ENCODE measurements at places on chromosomes 4 and X.

DNA sequence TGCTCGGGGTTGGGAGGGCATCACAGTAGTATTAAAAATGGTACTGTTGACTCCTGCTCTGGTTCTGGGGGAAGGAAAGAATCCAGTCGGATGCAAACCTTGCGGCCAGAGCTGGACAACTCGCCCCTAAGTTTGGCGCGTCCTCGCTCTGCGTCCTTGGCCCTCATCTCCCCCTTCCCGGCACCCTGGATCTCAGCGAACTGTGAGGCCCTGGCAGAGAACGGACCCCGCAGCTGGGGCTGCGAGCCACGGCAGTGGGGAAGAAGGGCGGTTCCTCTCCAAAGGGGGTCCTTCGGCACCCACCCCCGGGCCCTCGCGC lies 14.0 kb downstream of the ARHGEF6 start:
- DNase-seq = no peak

- no peak for DNase-seq
Observed at GRCh38 chrX:103356130-103356798, at the start of gene TCEAL9. TSS of gene TCEAL9 (plus strand) at chrX:103356506. CDS start at chrX:103357685, 1,179 bp downstream.

DNA sequence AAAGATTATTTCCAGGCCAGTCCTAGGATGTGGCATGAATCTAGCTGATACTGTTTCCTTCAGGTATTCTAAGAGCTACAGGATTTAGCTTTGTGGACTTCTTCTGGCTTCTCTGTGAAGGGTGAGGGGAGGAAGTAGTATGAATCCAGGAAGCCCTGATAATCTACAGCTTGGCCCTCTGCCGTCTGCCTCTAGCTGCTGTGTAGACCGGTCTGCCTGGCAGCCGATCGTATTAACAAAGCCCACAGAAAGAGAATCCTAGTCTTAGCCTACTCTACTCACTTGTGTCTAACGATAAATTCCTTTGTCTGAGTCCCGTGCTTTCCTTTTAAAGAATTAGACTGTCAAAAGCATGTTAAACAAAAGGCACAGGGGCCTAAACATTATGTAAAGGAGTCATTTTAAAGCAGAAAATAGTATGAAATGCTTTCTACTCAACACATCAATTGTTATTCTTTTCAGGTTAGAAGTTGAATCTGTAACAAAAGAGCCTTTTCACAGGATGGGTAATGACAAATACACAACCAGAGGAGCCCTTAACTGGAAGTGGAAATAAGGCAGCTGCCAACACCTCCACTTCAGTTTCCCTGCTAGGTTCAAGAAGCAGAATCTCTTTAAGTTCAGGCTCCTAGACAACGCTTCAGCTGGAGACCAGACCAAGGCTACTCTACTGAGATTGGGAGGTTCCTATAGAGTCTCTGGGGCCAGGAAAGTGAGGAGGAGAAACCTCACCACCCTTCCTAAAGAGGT lies 48.9 kb upstream of the UCP1 start:
- no peak for DNase-seq

- peak; percentile 42 for DNase-seq
Observed at GRCh38 chr4:145937971-145938611, 532 bp downstream of the ZNF827 start.

- DNase-seq = no peak
Observed at GRCh38 chr4:108148316-108148715, 20.4 kb downstream of the LEF1 start.

DNA sequence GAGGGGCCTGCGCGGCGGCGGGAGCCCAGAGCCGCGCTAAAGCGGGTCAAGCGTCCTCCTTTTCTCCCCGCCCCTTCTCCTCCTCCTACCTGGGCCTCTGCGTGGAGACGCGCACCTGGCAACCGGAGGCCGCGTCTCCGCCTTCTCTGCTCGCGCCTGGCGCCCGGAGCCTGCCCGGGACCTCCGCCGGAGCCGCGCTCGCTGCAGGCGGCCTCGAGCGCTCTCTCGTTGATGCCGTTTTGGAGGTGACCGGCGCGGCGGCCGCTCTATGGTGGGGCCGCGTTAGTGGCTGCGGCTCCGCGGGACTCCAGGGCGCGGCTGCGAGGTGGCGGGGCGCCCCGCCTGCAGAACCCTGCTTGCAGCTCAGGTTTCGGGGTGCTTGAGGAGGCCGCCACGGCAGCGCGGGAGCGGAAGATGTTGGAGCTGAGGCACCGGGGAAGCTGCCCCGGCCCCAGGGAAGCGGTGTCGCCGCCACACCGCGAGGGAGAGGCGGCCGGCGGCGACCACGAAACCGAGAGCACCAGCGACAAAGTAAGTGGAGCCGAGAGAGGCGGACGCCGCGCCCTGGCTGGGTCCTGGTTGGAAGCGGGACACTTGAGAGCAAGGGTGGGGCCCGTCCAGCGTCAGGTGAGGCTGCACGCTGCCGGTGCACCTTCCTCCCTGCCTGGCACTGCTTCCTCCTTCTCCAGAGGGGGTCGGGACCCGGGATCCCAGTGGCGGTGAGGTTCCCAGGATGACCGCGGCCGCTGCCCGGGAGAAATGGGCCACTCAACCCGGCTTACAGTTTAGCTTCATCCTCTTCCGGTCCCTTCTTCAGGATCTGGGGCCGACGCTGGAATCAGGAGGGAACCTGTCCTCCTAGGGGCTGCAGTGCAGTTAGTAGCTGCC lies at the start of gene CDS1:
CDS1 (plus strand) TSS at position 140 of the 888 bp plus-strand sequence; CDS start at position 415, 275 bp downstream.
- peak; percentile 3 for DNase-seq

GRCh38 chrX:2782171-2782570 lies 30.3 kb downstream of the XG start:
- DNase-seq = no peak

DNA sequence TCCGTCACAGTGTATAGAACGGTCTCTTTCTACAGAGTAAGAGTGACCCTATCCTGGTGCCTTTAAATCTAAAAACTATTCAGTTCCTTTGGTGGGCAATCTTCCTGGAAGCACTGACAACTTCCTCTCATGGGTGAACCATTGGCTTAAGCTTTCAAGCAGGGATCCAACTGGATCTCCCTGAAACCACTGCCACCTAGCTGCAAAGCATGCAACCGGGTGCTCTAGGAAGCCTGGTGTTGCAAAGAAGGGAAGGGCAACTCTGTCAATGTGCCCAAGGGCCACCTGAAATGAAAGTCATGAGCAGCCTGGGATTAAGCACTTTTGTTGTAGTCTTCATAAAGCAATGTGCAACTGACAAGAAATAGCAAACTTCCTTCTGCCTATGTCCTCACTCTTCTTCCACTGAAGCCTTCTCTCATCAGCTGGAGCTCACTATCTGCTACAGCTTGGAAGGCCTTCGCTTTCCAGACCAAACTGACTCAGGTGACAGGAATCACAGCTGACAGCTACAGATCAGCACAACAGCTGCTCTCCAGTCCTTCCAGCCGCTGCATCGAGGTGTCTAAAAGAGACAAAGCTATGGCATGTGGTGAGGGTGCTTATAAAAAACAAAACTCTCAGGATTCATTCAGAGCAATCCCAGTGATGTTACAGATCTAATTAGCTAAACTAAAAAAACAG lies 46.1 kb downstream of the SETD7 start:
- DNase-seq = no peak

DNA sequence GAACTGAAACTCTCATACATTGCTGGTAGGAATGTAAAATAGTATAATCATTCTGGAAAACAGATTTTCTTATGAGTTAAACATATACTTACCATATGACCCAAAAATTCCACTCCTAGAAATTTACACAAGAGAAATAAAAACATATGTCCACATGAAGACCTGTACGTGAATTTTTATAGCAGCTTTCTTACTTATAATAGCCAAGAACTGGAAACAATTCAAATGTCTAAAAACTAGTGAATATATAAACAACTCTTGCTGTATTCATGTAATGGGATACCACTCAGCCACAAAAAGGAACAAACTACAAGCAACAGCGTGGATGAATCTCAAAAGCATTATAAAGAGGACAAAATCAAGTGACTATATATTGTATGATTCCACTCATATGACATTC lies 27.5 kb downstream of the TMEM156 start:
- no peak for DNase-seq

- no peak for DNase-seq
Observed at GRCh38 chrX:54551801-54552200, 21.8 kb downstream of the GNL3L start.

- no peak for DNase-seq
Observed at GRCh38 chrX:9671998-9672397, 93.6 kb downstream of the GPR143 start.

GRCh38 chr4:145563293-145563985 lies 55.7 kb upstream of the MMAA start:
- no peak for DNase-seq

DNA sequence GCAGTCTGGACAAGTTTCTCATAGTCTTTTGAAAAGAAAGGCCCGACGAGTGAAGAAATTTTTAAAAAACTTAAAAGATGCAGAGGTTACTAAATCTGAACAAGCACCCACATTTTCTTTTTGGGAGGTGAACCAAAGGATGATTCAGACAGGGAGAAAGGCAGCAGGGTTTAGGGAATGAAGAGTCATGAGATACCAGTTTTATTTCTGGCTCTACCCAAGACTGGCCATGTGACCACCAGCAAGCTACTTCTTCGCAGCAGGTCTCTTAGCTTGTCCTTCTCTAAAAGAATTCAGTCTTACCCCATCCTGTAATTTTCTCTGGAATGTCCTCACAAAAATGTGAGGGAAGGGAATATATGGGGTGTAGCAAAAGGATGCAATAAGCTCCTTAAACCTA lies 37.6 kb downstream of the AMOT start:
- no peak for DNase-seq

- no peak for DNase-seq
Observed at GRCh38 chr4:112448306-112449132, 67.5 kb downstream of the NEUROG2 start.

- no peak for DNase-seq
Observed at GRCh38 chr4:24742335-24742734, 53.0 kb upstream of the SOD3 start.

GRCh38 chr4:124432500-124432899 lies 280.0 kb downstream of the ANKRD50 start:
- DNase-seq = no peak
